Activated T-cell treated with anti-CD3 and anti-CD28 coated beads, Interleukin-2, amount 50 U/mL, for 72 hours (primary cell): ENCODE measurements at places on chromosomes 7 and 10. TPM values are rescaled to one million over a fixed set of nuclear protein-coding genes. Genes with fewer than 3 reads are reported as not detected.

GRCh38 chr10:1573334-1573969 is 163.9 kb downstream of the ADARB2 start:
- DNase-seq = no peak

GRCh38 chr10:63887023-63887589 is 365.9 kb downstream of the REEP3 start:
- no peak for DNase-seq

DNA sequence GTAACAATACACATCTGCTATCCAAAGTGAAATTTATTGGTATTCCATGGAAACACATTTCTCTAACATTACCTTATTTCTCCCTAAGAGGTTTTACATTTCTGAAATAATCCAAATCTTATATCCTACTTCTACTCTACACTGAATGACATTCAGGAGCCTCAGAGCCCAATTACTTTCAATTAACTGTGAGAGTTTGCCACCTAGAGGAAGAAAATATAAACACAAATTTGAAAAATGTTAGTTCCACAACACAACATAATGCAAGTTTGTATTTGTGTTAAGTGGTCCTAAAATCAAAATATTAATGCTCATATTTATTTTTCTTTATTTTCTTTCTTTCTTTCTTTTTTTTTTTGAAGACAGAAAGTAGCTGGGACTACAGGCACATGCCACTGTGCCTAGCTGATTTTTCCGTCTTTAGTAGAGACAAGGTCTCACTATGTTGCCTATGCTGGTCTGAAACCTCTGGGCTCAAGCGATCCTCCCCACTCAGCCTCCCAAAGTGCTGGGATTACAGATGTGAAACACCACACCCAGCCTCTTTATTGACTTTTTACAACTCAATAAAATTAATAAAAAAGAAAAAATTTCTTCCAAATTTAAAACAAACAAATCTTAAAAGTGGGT is 46.0 kb downstream of the ATAD1 start:
- no peak for DNase-seq

GRCh38 chr7:4837803-4838625 is 23.8 kb downstream of the PAPOLB start:
- no peak for DNase-seq

DNA sequence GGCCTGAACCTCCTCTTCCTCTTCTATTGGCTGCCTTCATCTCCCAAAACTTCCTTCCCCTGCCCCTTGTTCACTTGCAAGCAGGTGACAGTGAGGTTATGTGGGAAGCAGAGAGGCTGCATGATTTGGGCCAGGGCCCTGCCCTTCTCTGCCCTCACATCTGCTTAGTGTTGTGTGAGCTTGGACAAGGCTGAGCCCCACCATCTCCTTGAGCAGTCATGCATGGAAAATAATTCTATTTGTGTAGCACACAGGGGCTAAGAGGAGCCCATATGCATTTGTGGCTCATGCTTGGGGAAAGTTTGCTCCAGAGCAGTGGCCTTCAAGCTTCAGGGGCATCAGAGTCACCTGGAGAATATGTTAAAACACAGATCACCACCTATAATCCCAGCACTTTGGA is 26.8 kb upstream of the AQP1 start:
- no peak for DNase-seq

- no peak for DNase-seq
Measured at GRCh38 chr7:82595176-82595575, 151.6 kb upstream of the CACNA2D1 start.

DNA sequence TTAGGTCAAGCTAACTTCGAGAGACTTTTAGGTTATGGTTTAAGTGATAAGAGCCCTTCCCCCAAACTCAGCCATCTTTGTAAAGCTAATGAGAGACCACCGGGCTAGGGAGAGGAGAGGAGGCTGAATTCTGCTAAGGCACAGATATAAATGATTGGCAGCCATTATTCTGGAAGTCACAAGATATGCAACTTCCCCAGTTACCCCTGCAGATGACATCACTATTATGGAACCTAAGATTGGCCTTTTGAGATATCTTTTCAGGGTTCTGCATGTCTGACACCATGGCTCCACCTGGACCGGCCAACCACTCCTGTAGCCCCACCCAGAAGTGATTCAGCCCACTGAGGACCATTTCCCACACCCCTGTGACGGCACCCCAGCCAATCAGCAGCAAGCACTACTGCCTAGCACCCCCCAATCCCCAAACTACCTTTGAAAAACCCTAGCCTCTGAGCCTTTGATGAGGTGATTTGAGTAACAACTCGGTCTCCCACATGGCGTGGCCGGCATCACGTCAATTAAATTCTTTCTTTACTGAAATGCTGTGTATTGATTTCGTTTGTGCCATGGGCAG is 14.4 kb downstream of the VIPR2 start:
- DNase-seq = no peak

- DNase-seq = peak; percentile 46
Measured at GRCh38 chr10:33334805-33335550, 511 bp upstream of the NRP1 start.

- DNase-seq = no peak
Measured at GRCh38 chr7:85529831-85530230, 343.0 kb upstream of the SEMA3D start.

GRCh38 chr7:75629044-75629443 is 109.7 kb downstream of the HIP1 start:
- DNase-seq = no peak

DNA sequence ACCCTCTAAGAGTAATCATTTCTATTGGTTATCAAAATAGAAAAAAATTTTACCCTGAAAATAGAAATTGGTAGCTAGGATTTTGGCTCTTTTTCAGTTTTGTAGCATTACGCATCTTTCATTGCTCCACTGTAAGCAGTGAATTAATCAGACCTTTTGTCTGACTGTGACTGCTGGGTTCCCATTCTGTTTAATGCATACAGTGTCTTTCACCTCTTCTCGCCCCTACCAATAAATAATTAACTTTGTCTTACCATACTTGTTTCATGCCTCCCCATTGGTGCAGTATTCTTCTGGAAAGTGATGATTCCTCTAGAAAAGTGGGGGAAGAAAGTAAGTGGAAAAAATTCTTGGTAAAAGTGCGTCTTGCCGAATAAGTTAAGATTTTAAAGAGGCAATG is 73.2 kb downstream of the AP3M1 start:
- DNase-seq = no peak

DNA sequence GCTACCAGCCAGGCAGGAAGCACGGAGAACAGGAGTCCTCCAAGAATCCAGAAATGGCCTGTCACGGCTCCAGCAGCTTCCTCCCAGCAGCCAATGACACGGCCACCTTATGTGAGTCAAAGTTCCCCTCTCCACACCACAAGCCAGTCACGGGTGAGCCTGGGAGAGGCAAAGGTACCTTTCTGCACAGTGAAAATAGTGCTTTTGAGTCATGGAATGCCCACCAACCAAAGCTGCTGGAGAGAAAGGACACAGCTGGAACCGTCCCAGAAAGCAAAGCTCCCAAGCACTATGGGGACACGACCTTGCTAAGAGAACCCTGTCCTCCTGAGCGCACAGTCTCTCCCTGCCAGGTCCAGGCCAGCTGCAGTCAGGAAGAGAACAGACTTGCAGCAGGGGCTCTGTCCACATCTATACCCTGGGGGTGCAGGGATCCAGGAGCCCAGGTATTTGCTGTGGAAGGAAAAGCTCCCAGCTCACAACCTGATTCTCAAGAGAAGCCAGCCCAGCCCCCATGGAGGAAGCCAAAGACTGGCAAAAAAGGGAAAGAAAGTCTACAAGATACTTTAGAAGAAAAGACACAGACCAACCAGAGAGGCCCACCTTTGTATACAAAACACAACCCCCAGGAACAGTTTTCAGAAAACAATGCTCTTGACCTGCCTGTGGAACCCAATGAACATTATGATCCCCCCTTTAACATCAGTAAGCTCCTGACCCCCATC is 24.4 kb downstream of the C10orf71 start:
- DNase-seq = no peak

TRPV5 gene
- 0.09 TPM for total RNA-seq

HOGA1 gene
- total RNA-seq = not detected

SVOPL gene
- total RNA-seq = not detected

ABCC2 gene
- total RNA-seq = 1.5 TPM

RBP3 gene
- total RNA-seq = not detected

LRRC18 gene
- total RNA-seq = not detected
